Posterior vena cava (tissue), 2 donors: ENCODE measurements at places on chromosomes 2 and 18.

DNA sequence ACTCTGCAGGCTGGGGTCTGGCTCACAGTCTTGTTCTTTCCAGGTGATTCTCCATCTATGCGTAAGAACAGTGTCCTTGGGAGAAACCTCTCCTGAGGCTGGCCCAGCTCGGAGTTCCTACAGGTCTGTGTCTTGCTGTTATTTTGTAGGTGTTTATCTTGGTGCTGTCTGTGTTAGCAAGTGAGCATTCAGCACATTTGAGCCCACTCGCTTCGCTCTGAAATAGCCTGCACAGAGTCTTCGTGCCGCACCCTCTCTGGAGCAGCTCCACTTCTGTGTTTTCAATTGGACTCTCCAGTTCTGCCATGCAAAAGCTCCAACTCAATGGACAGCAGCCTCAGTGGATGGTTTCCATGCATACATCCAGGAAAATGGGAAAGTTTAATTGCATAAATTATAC, 378.2 kb upstream of the ST6GAL2 start:
- no peak for DNase-seq

DNA sequence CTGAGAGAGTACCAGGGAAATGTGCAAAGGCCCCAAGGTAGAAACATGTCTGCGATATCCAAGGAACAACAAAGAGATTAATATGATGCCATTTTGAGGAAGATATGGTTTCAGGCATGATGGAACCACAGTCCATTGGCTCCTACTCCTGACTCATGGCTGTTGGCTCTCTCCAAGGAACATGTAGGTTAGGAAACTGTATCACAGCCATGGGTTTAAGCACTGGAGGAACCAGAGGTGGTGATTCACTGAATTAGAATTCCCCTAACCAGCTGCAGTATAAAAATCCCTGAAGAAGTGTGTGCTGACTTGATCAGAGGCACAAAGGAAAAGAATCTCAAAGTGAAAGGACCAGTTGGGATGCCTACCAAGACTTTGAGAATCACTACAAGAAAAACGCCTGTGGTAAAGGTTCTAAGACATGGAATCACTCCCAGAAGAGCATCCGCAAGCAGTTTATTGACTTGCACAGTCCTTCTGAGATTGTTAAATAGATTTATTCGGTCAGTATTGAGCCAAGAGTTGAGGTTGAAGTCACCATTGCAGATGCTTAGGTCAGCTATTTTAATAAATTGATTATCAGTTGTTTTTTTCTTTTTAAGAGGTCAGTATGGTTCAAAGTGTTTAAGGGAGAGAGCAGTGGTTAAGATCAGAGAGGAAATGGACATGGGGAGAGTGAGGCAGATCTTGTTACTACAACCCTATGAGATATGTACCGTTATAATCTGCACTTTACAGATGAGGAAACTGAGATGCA, 110.7 kb upstream of the OTX1 start:
- no peak for DNase-seq

DNA sequence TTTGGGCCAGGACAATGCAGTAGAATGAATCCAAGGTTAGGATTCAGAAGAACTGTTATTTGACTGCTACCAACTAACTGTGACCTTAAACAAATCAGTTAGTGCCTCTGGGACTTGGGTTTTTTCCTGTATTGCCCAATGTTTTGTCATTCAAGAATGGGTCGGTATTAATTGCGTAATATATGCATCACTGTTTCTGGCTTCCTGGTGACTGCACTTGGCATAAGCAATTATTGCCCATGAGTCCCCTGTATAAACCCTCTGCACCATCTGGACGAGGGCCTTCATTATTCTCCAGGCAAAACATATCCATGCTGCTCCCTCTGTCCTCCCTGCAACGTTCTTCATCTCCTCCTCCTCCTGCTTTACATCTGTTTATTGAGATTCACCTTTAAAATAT, 255.8 kb upstream of the LRRTM1 start:
- DNase-seq = no peak

DNA sequence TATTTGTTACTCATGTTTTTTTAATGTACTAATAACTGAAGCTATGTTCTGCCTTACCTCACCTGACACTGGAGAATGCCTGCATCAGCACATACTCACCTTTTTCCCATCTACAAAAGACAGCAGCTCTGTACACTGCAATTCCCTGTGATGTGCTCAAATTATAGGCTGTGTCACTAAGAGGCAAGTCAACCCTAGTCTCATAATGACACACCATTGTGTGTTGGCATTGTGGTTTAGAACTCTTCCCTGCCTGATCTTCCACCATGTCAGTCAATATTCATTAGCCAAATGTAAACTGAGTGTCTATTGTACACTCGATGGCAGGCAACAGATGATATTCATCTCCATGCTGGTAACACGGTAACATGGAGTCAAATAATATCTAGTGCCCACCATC, 332.1 kb upstream of the TCF4 start:
- no peak for DNase-seq

DNA sequence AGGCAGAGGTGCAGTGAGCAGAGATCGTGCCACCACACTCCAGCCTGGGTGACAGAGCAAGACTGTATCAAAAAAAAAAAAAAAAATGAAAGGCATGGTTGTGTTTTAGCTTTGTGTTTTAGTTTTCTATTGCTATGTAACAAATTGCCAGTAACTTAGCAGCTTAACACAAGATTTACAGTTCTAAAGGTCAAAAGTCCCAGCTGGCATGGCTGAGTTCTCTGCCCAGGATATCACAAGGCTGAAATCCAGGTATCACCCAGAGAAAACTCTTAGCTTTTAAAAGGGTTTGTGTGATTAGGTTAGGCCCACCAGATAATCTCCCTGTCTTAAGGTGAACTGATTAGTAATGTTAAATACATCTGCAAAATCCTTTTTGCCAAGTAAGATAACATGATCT, 107.7 kb upstream of the YPEL5 start:
- DNase-seq = no peak

DNA sequence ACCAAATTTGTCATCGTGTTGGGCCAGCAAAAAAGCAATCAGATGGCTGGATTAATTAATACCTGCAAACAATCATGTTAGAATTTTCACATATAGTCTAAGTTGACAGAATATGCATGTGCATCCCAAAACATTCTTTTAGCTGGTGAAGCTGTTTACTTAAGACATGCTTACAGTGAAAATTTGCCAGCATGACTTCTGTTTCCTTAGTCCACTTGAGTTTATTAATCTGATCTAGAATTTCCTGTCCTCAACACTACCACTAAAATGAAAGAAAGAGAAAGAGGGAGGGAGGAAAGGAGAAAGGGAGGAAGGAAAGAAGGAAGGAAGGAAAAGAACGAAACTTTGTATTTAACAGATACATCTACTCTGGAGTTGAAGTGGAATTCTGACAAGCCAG, 2109.9 kb upstream of the PIK3C3 start:
- no peak for DNase-seq

DNA sequence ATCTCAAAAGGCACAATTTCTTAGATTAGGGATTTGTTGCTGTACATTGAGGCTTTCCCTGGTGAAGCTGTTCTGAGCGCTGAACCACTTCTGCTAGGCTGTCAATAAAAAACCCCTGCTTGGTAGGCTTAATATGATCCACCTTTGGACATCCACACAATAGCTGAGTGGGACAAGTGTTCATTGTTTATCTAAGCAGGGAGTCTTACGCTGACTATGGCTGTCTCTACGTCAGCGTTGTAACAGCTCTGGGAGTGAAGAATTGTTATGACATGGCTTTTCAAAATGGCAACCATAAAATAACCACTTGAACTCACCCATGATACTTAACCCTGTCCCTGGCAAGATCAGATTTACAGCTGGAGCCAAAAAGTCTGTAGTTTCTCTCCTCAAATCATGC, 111.5 kb upstream of the SULT1C3 start:
- DNase-seq = no peak

GRCh38 chr2:55054106-55054875, 4.0 kb upstream of the RTN4 start:
- no peak for DNase-seq

DNA sequence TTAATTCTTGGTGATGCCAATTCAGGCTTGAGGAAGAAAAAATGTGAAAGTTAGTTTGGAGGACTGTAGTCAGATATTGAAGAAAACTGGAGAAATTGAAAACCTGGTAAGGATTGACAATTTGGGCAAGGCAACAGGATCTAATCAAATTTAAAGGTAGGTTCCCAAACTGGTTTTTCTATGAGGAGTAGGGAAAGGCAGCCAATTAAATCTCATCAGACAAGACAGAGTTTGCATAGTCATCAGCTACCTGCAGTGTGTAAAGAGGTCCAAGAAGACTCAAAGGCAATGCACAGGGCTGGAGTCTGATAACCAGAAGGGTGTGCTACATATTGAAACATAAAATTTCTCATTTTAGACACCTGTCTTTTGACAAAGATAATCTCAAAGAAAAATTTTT, 16.0 kb upstream of the CAB39 start:
- DNase-seq = no peak

DNA sequence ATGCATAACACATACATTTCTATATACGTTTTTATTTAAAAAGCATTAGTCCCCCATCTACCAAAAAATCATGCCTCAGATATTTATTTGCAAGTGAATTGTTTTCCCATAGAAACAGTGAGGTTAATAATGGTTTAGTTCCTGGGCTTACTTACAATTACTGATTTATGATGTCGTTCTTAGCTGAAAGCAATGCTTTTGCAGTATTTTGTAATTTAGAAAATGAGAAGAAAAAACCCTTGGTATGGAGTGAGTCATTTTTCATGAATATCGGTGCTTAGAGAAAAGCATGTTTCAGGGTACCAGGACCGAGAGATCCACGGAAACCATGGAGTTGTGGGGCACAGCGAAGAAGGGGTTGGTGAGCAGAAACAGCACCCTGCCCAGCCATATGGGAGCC, 12.0 kb upstream of the CDK15 start:
- DNase-seq = no peak

GRCh38 chr2:192357217-192357616, 162.5 kb upstream of the TMEFF2 start:
- DNase-seq = no peak

DNA sequence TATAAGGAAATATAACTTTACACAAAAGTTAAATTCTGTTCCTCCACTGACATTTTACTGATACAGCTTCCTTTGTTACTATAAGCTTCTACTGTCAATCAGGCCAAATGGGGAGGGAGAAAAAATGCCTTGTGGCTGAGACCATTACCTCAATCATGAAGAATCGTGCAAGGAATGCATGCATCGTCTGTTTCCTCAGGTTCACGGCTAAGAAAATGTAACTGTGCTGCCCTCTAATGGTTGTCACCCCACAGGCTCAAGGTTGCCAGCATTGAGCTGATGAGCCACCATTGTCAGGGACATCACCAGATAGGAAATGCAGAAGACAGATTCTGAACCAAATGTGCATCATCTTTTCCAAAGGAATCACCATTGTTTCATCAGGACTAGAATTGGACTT, 426.9 kb downstream of the CDH2 start:
- DNase-seq = no peak

- DNase-seq = no peak
Measured at GRCh38 chr18:25244170-25244569, 107.8 kb downstream of the ZNF521 start.

DNA sequence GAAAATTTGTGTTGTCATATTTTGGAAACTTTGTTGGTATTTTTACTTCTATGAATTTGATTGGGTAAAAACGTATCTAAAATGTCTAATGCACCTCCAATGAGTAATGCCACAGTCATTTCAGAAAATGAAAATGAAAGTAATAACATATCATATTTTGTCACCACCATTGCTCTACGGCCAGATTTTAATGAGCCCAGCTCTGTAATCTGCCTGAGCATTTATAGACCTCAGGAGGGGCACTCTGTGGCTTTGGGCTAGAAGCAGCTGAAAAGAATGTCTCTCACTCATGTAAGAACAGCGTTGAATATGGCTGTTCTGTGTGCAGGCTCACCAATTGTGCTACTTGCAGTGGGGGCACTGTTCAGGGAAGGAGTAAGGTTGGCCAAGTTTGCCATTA, 32.7 kb upstream of the ABCA12 start:
- DNase-seq = no peak
